ENCODE measurements at places on chromosomes 4 and X.

DNA sequence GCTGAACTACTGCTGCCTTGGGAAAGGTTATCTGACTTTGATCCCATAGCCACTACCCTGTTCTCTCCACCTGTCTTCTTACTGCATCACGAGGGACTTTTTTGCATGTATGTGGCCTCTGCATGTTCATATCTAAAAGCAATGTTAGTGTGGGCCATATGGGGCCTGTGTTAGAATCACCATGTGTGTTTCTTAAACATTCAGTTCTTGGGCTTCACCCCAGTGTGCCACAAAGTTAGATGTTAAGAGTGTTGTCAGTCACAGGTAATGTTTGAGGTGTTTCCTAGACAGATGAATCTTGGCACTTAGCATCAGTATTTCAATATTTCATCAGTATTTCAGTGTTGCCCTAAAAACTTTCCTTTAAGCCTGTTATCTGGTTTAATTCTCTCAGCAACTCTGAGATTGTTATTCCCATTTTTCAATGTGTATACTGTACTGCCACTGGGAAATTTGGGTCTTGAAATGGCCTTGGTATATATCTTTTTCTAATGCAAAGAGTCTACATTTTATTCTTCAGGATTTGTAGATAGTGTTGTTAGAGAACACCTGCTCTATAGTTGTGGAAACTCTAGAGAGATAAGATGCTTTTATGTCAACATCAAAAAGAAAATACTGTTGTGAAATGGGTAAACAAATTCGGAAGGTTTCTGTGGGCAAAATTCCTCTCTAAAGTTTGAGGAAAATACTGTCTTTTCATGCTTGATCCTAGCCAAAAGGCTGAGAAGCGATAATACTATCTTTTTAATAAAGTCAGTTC lies 259.7 kb downstream of the BMPR1B start:
- no peak overlapping the region for H3K4me3 ChIP-seq
- DNase-seq: no peak
- no peak overlapping the region for H3K27ac ChIP-seq
- peaks cover 3% of the 10 kb centered on the region for H3K4me1 ChIP-seq
- H3K36me3 ChIP-seq: no peaks in the 10 kb centered on the region

DNA sequence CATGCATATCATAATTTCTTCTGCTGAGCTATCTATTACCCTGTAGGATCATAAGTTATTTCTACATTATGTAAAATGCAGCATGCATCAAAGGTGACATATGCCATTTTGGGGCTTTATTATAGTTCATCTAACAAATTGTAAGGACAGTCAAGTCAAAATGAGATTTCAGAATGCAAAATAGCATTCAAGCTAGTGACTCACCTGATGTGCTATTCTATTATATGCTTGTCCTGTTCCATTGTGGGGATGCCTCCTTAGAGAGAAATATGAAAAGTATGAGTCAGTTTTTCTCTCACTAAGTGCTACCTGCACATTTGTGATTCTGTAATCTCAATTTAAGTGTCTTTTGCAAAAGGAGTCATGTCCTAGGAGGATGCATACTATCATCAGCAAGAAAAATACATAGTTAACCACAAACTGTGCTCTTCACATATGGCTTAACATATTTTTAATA lies 647.0 kb upstream of the PCDH10 start:
- no peak for DNase-seq
- no peak overlapping the region for H3K27ac ChIP-seq
- no peaks in the 10 kb centered on the region for H3K27me3 ChIP-seq
- H3K36me3 ChIP-seq: no peaks in the 10 kb centered on the region
- no peak overlapping the region for H3K4me3 ChIP-seq

DNA sequence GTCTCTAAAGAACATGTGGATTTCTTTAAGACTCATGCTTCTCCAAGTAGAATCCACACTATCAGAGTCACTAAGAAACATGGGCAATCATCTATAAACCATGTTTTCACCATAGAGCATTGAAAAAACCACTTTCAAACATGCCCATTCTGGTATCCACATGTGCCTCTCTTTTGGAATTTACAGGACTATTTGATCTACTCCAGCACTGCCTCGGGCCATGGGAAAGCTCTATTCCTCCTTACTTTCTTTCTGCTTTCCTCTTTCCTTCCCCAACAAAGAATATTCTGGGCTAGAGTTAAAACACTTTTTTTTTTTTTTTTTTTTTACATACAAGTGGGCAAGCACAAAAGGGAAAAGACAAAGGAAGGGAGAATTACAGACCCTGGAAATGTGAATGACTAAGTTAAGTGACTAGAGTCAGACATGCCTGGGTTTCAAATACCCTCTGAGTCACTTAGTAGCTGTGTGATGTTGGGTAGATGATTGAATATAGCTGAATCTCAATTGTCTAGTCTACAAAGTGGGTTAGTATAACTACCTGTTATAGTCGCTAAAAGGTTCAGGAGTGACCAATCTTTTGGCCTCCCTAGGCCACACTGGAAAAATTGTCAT lies 847.7 kb upstream of the INTU start:
- no peak overlapping the region for H3K27ac ChIP-seq
- H3K4me3 ChIP-seq: no peak overlapping the region
- H3K36me3 ChIP-seq: no peaks in the 10 kb centered on the region
- no peaks in the 10 kb centered on the region for H3K27me3 ChIP-seq
- H3K4me1 ChIP-seq: no peaks in the 10 kb centered on the region

DNA sequence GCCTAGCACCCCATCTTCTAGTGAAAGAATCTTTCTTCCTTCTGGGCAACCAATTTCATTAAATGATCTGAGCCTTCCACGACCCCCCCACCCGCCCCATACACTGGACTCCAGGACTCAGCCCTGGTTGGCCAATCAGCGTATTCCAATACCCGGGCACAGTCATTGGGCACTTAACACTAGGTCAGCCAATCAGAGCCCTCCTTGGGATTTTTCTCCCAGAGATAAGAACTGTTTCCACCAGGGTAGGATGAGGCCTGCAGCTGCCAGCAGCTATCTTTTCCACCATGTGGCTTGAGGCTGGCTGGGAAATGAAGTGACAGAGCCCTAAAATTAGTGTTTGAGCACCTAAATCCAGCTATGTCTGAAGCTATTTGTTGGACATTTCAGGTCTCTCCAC lies 418.8 kb downstream of the BCOR start:
- DNase-seq: no peak
- no peaks in the 10 kb centered on the region for H3K36me3 ChIP-seq
- H3K27ac ChIP-seq: no peak overlapping the region
- no peaks in the 10 kb centered on the region for H3K4me1 ChIP-seq
